ENCODE measurements at places on chromosomes 3 and 15.

DNA sequence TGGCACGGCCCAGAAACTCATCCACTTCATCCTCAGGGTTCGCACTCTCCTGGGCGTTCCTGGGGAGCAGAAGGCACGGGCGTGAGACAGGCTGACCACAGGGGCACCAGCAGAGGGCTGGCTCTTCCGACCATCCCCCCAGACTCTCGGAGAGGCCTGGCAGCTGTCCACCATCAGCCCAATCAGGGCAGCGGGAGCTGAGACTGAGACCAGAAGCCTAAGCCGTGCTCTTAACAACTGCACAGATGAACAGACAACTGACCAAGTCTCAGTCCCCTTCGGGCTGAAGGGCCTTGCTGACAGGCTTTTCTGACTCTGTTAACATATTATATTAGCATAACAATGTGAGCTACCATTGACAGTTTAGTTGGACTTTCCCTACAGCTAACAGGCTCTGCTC, 118.0 kb downstream of the SEC22A start:
- DNase-seq: peak; percentile 85

GRCh38 chr3:37241880-37242279, 67.5 kb upstream of the LRRFIP2 start:
- peak; percentile 2 for DNase-seq

GRCh38 chr3:30696403-30696819, 90.0 kb downstream of the TGFBR2 start:
- no peak for DNase-seq

GRCh38 chr15:41568350-41569017, 9.5 kb downstream of the TYRO3 start:
- DNase-seq: peak; percentile 97

DNA sequence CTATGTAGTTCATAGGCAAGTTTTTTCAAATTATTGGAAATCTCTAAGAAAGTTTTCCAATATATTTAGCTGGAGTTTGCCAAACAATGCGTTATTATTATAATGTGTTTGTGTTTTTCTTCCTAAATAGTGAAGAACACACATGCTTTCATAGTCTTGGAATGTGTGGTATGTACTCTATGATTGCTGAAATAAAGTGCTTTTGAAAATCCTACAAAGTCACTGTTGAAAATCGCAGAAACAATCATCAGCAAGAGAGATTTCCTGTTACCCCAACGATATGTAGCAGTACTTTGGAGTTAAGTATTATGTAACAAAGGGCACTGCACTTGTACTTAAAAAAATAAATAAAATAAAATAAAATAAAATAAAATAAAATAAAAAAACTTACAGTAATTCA, 796.2 kb downstream of the NAALADL2 start:
- no peak for DNase-seq

- DNase-seq: no peak
Measured at GRCh38 chr3:122681284-122681973, 790 bp downstream of the PARP14 start.

- no peak for DNase-seq
Measured at GRCh38 chr3:112047264-112047663, 12.7 kb downstream of the TMPRSS7 start.

DNA sequence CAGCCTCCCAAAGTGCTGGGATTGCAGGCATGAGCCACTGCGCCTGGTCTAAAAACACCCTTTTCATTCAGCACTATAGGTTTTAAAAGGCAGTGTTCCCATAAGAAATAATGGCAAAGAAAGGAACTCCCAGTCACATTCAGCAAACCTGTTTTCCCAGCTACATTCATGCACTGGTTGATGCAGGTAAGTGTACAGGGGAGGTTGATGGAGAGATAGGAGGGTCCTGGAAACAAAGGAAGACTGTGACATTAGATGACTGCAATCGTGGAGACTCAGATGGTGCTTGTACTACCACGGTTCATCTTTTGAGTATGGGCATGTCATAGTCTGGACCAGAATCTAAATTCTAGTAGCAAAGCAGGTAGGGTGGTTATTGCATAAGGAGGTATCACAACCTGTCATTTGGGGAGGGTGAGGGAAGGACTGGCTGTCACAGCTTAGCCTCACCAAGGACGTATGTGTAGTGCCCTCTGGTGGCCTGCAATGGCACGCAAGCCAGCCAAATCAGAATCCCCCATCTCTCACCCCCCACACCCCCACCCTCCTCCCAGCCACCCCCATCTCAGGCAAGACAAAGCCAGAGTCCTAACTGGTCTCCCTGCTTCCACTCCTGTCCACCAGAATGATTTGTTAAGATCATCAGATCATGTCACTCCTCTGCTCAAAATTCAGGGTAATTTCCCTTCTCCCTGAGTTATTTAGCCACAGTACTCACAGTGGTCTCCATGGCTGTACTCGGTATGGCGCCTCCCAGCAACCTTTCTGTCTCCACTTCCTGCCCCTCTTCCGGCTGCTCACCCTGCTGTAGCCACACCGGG, 28.8 kb upstream of the UBL7 start:
- peak; percentile 82 for DNase-seq

DNA sequence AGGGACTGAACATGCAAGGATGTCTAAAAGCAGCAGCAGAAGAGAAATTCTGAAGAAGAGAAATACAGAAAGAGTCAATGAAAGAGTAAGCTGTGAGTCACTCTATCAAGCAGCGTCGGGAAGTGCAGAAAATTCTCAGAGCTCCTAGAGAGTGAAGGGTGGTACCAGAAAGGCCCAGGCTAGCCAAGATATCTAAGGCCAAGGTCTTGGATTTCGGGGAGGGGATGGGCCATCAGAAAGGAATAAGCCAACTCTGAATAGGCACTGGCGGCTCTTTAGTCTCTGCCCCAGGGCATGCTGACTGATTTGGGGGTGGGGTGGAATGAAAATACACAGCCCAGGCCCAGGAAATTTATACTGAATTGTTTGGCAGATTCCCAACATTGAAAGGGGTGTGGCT, 70.8 kb downstream of the GPR156 start:
- peak; percentile 19 for DNase-seq

DNA sequence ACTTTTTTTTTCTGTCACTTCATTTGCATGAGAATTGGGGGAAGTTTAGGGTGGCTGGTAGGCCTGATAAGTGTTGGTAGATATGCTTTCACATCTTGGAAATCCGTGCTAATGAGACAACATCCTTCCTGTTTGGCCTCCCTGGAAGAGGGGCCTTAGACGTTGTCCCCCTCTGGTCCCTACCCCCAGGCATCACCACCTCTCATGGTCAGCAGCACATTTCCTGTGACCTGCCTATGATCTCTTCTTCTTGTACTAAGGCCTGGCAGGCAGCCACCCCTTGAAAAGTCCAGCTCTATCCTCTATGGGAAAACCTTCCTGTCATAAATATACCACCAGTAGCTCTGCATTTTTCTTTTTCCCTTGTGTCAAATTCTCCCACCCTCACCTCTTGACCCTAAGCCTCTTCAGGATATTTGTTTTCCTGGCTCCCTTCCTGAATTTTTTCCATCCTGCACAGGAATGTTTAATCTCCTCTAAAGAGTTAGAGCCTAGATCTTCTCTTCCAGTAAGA, 107.8 kb downstream of the SNRK start:
- DNase-seq: no peak

DNA sequence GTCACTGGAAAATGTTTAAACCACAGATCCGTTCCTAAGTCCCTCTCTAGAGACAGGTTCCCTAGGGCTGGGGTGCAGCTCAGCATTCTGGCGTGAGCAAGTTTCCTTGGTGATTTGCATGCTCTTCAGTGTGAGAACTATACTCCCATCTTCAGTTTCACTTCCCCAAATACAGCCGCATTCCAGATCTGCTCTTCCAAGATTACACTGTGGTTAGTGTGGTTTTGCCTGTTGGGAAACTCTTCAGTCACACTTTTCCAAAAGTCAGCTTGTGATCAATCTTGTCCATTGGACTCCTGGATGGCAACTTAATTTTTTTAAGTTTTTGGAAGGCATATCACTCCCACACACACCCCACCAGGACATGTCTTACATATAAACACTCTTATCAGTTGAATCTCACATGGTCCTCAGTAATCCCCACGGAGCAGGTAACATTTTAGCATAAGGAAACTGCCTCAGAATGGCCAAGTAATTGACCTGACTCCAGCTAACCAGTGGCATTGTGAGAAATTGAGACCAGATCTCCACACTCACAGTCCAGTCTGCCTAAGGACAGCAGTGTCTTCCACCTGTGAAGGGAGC, 33.5 kb upstream of the PTPN23 start:
- peak; percentile 28 for DNase-seq

DNA sequence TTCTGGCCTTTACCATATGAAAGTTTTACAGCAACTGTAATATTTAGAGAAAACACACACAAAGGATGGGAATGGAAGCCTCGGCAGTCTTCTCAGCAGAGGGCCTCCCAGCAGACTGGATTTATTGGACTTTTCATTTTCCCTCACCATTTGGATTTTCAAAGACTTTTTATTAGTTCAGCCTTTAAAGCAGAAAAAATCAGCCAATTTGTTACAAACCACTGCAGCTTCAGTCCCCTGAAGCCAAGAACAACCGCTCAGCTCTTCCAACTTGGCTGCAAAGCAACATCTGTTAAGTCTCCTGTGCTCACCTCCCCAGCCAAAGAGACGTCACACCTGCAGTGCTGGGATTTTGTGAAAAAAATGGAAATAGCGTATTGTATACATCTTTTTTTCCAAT, 120.8 kb downstream of the GMPS start:
- DNase-seq: no peak

GRCh38 chr15:79640206-79640605, 208.1 kb downstream of the MINAR1 start:
- DNase-seq: no peak

GRCh38 chr3:24740326-24740725, 245.7 kb upstream of the THRB start:
- no peak for DNase-seq

GRCh38 chr3:164781755-164782154, 296.5 kb downstream of the SI start:
- DNase-seq: no peak

DNA sequence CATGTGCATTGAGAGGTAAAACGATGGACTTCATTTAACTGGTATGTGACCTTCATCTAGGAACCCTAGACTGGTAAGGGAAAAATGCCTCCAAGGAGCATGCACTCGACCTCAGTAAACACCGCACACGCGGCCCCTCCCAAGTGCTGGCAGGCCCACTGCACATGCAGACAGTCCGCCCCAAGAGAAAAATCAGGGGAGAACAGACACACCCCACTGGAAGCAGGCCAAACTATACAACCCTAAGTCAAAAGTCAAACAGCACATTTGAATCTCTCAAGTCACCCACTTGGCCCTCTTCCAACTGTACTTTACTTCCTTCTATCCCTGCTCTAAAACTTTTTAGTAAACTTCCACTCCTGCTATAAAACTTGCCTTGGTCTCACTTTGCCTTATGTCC, 250.1 kb upstream of the HES1 start:
- DNase-seq: no peak

- DNase-seq: no peak
Measured at GRCh38 chr3:107810171-107811071, 280.4 kb downstream of the CD47 start.

DNA sequence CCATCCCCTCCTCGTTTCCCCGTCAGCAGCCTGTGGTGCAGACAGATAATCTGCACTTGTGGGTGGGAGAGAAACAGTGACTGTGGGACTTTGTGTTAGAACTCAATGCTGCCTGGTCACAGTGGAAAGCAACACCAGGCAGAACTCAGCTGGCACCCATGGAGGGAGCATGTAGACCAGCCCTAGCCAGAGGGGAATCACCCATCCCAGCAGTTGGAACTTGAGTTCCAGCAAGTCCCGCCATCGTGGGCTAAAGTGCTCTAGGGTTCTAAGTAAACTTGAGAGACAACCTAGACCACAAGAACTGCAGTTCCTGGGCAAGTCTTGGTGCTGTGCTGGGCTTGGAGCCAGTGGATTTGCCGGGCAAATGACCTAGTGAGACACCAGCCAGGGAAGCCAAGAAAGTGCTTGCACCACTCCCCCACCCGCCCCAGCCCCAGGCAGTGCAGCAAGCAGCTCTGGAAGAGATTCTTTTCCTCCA, 24.4 kb downstream of the ISG20 start:
- DNase-seq: no peak

GRCh38 chr3:129315998-129316247, 37.3 kb downstream of the HMCES start:
- no peak for DNase-seq

- no peak for DNase-seq
Measured at GRCh38 chr15:38867556-38867955, 302.9 kb upstream of the RASGRP1 start.

DNA sequence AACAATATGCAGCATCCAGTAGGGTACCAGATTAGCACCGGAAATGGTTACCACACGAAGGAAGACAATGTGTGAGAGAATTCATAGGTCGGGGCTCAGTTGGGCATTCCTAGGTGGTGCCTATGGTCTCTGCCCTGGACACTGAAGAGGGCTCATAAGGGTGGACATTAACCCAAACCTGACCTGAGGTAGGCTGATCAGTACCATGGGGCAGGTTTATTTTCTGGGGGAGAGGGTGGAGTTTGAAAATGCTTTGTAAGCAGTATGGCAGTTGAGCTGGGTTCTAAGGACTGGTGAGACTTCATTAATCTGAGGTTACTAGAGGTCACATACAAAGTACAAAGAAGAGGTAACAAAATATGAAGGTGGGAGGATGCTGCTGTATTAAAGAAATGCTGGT, 68.4 kb downstream of the RPL22L1 start:
- no peak for DNase-seq

GRCh38 chr15:61682891-61683735, 377.1 kb downstream of the VPS13C start:
- DNase-seq: no peak

DNA sequence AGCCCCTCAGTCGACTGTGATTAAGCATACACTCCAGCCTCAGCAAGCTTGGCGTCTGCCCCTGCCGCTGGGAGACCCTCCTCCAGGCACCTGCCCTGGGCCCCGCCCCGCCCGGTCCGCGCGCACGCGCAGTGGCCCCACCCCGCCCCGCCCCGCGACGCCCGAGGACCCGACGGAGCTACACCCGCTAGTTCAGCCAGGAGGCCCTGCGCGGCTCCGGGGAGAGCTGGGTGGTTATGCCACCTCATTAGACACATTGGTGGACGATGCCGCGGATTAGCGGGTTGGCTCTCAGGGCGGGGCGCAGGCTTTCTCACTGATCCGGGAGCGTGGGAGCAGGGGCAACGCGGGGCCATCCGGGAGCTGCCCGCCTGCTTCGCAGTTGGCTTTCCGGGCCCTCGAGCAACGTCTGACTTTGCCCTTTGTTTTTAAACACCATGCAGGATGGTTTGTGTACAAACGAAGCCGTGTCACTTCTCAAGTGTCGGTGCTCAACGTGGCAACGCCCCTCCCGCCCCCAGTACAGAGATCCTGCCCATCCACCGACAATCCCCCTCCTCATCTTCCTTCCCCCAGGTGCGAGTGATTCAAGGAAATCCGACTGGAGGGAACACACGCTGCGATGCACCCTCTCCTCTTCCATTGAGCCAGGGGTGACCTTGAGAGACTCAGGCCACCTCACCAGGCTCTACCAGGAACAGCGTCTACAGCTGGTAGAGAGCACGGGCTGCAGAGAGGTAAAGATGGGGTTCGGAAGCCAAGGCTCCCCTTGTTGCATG, 109.3 kb downstream of the SHQ1 start:
- DNase-seq: peak; percentile 66

GRCh38 chr3:119069725-119070124, 35.1 kb upstream of the IGSF11 start:
- DNase-seq: no peak

Measured in ELF-1 (cell line).